ENCODE measurements at places on chromosomes 13 and 19.

DNA sequence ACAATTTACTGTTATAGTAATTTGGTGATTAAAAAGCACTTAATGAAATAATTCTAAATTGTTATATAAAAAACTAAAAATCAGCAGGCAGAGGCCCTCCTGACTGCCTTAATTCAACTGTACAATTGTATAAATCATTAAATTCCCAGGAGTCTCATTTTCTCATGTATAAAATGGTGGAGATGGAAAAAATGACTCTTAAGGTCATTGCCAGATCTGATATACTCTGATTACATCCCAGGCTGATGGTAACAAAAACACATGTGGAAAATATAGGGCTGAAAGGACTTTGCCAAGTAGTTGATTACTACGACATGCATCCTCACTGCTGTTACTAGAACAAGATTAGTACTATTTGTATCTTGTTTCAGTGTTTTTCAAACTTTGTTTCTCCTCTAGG is 1020.0 kb upstream of the SLC10A2 start:
- no peak for DNase-seq

GRCh38 chr13:32645854-32646253 is 59.6 kb downstream of the PDS5B start:
- DNase-seq = peak; percentile 31

DNA sequence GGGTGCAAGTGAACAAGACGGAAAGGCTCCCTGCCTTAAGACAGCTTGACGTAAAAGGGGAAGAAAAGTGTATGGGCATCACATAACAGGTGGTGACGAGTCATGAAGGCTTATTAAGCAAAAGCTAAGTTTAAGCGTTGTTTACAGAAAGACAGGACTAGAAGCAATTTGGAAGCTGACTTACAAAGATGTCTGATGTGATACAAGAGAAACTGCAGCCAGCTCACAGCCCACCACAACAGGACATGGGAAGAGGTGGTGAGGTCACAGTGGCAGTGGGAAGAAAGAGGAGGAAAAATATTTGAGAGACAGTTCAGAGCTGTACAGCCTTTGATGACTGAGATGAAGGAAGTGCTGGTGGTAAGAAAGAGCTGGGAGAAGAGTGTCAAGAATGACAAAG is 181.6 kb downstream of the KLF12 start:
- DNase-seq = no peak

GRCh38 chr13:40916207-40916998 is 102.7 kb downstream of the ELF1 start:
- no peak for DNase-seq

- no peak for DNase-seq
Measured at GRCh38 chr13:41919031-41919740, 41.7 kb downstream of the VWA8 start.

- DNase-seq = no peak
Measured at GRCh38 chr13:31860002-31860401, 120.7 kb downstream of the RXFP2 start.

GRCh38 chr13:48769107-48769704 is 115.5 kb downstream of the CYSLTR2 start:
- peak; percentile 59 for DNase-seq

DNA sequence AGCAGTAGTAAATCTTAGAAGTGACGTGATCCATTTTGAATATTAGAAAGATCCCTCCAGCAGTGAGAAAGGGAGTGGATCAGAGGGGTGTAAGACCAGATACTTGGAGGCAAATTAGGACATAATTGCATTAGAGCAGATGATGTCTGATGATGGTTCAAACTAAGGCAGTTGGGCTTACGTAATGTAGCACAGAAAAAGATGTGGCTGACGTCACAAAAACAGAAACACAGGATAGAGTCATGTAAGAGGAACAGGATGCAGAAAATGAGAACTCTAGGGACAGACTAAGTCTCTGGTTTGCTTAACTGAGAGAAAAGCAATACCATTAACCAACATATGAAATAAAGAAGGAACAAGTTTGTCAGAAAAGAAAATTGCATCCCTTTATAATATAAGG is 392.5 kb upstream of the DACH1 start:
- no peak for DNase-seq

DNA sequence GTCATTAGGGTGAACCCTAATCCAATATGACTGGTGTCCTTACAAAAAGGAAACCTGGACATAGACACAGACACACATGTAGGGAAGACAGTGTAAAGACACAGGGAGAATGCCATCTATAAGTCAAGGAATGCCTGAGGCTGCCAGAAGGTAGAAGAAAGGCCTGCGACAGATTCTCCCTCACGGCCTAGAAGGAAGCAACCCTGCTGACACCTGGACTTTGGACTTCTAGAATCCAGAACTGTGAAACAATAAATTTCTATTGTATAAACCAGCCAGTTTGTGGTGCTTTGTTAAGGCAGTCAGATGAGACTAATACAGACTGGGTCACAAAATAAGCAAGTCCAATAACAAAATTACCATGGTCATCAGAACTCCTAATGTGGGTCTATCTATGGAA is 120.4 kb downstream of the ENOX1 start:
- no peak for DNase-seq

- DNase-seq = no peak
Measured at GRCh38 chr19:16062789-16063188, 13.5 kb upstream of the TPM4 start.

DNA sequence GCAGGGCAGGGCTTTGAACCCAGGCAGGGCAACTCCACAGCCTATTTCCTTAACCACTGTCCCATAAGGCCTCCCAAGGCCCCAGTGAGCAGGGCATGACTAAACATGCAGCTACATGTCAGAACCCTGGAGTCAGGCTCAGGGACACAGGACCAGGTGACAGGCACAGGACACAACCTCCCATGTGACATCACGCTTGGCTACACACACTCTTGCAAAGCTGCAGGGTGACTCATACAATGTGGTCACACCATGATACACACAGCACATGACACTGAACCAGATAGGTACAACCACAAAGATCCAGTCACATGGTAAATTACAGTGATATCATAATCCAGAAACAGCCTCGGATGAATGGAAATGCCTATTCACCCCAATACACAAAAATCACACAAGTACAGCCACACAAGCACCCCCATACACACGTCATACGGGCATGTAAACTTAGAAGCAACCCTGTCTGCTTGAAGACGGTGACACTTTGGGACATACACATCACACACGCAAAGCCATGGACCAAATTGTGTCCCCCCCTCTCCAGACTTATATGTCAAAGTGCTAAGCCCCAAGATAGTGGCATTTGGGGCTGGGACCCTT is 14.5 kb downstream of the KLK4 start:
- no peak for DNase-seq

DNA sequence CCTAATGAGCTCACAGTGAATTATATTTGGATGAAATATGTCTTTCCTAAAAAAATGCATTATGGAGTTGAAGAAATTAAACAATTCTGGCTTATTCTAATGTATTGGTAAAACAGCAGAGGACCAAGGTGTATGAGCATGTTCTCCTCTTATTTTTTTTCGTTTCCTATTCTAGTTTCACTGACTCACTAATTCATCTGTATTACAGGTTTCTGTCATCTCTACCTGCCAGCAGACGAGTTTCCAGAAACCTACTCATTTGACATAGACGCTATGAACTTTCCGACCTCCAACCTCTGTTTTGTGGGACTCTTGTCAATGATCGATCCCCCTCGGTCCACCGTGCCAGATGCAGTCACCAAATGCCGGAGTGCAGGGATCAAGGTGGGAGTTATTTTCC is 20.3 kb downstream of the ATP12A start:
- DNase-seq = no peak

GRCh38 chr19:34722353-34722752 is 11.7 kb upstream of the ZNF181 start:
- DNase-seq = no peak

Measured in stimulated activated CD4-positive, alpha-beta T cell treated with anti-CD3 and anti-CD28 coated beads, TNF-alpha, amount 100 ng/mL, for 48 hours (primary cell).